ENCODE measurements at places on chromosomes 2 and 18.

- DNase-seq, result no peak
These were observed 833.2 kb upstream of the CHAC2 start for GRCh38 chr2:52934323-52934898.

GRCh38 chr2:68330691-68331090, 10.9 kb upstream of the CNRIP1 start:
- no peak for DNase-seq

DNA sequence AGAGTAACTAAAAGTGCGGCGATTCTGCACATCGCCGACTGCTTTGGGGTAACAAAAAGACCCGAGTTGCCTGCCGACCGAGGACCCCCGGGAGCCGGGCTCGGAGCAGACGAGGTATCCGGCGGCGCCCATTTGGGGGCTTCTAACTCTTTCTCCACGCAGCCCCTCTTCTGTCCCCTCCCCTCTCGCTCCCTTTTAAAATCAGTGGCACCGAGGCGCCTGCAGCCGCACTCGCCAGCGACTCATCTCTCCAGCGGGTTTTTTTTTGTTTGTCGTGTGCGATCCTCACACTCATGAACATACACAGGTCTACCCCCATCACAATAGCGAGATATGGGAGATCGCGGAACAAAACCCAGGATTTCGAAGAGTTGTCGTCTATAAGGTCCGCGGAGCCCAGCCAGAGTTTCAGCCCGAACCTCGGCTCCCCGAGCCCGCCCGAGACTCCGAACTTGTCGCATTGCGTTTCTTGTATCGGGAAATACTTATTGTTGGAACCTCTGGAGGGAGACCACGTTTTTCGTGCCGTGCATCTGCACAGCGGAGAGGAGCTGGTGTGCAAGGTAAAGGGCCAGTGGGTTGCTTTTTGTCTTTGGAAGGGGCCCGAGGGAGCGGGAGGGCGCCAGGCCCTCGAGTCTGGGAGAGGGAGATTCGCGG, 1.4 kb downstream of the TRIB2 start:
- DNase-seq, result peak; percentile 80

GRCh38 chr2:189128970-189129369, 50.6 kb downstream of the COL5A2 start:
- no peak for DNase-seq

GRCh38 chr2:86417961-86418360, 23.2 kb upstream of the KDM3A start:
- no peak for DNase-seq

GRCh38 chr18:508835-509234, 8.3 kb upstream of the COLEC12 start:
- DNase-seq, result no peak

DNA sequence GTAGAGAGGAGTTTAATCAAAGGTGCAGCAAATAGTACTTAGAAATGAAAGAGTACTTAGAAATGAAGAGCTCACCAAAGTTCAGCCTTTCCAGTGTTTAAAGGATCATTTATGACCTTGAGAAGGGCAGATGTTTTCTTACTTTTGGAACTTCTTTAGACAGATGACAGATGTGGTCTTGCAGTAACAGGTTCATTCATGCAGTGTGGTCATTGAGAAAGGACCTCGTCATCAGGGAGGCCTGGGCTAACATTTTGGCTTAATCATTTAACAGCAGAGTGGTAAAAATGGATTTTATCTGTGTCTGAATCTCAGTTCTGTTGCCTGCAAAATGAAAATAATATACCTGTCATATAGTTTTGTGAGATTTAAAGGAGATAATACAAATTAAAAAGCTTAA, 75.1 kb upstream of the NT5C1B start:
- no peak for DNase-seq

GRCh38 chr2:235698028-235698427, 204.2 kb downstream of the AGAP1 start:
- DNase-seq, result no peak

DNA sequence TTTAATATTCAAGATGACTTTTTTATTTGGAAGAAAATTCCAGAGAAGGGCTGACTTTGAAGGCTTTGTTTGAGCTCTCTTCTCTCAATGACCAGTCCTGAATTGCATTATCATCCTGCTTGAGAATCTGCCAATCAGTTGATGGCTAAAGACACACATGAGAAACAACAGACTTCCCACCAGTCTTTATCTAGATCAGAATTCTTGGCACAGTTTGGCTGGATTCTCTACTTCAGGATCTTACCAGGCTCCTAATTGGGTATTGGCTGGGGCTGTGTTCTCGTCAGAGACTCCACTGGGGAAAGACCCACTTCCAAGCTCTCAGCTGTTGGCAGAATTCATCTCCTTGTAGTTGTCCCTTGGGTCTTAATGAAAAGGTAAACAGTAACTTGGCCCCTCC, 86.0 kb downstream of the WDSUB1 start:
- DNase-seq, result no peak

DNA sequence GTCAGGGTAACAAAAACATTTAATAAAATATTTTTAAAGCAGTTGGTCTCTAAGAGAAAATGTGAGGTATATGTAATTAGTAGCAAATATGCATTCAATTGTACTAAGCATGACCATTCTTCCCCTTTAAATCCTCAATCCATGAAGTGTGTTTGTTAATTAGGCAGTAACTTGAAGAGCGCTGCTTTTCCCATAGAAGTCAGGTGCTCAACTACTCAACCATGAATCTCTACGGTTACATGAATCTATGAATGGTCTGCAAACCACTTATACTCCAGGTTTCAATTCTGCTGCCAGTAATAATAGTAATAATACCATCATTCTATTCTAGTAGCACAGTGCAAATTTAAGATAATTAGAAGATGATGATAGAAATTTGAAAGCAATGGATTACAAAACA, 55.8 kb downstream of the SLC8A1 start:
- no peak for DNase-seq

DNA sequence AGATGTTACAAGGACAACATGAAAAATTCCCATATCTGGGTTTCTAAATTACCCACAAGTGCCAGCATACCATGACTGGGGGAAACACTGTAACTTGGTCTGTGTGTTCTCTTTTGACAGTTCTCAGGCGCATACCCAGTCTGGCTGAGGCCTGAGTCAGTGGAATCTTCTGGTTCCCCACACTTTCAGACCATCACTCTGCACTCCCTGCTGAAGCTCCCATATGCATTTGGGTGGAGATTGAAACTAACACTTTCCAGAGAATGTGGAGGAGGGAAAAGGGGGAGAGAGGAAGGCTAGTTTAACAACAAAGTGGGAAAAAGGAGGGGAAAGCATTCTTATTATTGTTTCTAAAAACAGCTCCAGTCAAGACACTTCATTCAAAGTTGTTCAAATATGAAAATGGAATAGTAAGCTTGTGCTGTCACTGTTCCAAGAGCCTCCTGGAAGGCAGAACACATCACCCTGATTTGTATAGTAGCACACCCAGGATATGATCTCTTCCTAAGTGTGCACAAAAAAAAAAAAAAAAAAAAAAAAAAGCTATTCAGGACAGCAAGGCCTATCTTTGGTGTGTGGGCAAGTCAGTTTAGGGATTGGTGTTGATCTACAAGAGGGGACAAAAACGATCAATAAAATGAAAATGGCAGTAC, 48.1 kb upstream of the CTIF start:
- no peak for DNase-seq

GRCh38 chr2:24111407-24111901, 11.7 kb downstream of the PFN4 start:
- no peak for DNase-seq

DNA sequence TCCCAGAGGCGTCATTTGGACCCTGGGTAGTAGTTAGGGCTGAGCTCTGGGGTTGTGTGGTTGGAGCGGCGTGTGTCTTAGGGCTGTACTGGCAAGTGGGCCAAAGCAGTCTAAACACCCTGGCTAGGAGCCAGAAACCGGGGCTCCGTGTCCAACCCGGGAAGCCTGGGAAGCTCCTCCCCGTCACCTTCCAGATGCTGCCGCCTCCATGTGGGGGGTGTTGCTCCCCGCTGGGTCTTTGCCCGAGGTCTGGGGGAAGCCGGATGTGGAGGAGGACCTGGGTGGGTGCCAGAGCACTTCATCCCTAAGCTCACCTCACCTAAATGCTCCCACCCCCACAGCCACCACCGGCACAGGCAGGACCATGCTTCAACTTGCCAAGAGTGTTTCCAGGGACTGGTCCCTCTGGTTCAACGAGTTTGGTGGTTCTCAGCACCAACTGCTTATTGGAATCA, 25.4 kb downstream of the TET3 start:
- no peak for DNase-seq

DNA sequence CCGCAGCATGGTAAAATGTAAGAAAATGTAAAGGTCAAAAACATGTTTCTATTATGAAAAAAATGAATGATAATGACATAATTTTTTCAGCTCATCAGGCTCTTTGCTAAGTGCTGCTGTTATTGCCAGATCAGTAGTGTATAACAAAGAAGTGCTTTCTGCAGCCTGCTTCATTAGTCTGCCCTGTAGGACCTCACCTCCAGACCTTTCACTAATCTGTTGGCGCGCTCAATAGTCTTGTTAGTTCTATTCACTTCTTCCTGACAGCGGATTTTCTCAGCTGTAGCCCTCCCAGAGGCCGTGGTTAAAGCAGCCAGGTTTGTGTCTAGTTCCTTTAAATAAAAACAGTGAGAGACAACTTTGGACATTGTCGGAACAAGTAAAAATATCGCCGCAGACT, 97.7 kb downstream of the CDCA7 start:
- DNase-seq, result no peak

DNA sequence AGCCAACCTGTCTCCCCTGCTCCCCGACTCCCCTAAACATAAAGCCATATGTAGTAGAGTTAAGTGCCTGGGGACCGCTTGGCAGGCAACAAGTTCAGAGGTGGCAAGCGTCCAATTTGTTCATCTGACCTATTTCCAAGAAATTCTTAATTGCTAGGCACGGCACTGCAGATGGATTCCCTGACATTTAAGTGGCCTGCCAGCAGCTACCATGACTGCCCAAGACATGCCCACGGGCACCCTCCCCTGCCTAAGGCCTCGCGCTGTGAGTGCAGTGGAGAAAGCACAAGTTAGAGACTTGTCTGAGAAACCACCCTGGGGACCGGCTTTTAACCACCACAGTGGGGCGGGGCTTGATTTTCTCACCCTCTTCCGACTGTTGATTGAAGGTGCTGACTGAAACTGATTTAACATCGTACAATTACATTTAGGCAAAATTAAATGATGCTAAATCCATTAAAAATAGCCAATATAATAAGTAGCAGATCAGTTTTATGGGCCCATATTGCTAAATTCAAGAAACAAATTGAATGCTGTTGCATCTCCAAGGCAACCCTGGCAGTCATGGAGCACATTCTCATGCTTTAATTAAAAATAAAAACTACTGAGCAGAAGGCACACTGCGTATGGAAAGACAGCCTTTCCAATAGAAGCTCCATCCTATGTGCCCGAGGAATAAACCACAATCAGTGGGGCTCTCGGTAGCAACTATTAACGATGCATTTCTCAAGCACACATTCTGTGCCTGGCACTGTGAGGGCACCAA, 163.6 kb upstream of the ACAA2 start:
- no peak for DNase-seq

DNA sequence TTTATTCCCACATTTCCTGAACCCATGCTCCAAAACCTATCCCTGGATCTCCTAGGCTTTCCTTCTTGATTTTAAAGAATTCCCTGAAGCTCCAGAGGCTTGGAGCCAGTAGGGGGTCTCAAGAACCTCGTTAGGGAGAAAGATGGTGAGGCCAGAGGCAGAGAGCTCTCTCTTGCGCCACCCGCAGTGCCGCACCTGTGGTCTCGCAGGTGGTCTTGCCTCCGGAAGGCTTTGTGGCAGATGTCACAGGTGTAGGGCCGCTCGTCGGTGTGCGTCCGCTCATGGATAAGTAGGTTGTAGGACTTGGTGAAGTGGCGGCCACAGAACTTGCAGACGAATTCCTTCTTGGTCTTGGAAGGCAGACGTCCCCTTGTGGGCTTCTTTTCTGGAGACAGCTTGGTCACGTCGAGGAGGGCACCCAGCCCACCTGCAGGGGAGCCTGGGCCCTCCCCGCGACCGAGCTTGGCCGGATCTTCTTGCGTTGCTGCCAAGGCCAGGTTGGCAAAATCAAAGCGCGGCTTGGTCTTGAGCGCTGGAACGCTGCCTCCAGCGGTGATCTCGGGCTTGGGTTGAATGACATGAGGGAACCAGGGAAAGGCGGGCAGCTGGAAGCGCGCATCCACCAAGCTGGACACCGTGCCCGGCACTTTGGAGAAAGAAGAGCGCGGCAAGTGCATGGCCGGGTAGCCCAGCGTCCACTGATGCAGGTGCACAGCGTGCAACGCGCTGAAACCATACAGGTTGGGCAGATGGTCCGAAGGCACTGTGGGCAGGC, 5.3 kb downstream of the OSR1 start:
- no peak for DNase-seq

- no peak for DNase-seq
These were observed 9.8 kb downstream of the ARHGAP25 start for GRCh38 chr2:68744366-68744912.

DNA sequence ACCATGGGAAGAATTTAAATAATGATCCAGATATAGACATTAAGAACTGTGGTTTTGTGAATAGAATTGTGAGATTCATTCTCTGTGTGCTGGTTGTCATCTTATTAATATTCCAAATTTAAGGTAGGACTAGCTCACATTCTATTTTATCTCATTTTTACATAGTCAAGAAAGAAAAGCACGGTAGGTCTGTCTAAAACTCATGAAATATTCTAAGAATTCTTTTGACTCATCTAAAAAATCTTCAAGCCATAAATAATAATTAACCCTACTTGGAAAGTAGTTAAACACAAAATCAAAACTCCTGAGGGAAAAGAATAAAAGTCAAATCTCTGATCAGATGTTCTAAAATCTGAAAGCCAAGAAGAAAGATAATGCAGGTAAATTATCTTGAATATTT, 388.8 kb upstream of the CHAC2 start:
- DNase-seq, result no peak

GRCh38 chr18:76952747-76953146, 130.4 kb downstream of the ZNF236 start:
- DNase-seq, result no peak

GRCh38 chr2:175154661-175155082, 13.3 kb downstream of the ATF2 start:
- no peak for DNase-seq

DNA sequence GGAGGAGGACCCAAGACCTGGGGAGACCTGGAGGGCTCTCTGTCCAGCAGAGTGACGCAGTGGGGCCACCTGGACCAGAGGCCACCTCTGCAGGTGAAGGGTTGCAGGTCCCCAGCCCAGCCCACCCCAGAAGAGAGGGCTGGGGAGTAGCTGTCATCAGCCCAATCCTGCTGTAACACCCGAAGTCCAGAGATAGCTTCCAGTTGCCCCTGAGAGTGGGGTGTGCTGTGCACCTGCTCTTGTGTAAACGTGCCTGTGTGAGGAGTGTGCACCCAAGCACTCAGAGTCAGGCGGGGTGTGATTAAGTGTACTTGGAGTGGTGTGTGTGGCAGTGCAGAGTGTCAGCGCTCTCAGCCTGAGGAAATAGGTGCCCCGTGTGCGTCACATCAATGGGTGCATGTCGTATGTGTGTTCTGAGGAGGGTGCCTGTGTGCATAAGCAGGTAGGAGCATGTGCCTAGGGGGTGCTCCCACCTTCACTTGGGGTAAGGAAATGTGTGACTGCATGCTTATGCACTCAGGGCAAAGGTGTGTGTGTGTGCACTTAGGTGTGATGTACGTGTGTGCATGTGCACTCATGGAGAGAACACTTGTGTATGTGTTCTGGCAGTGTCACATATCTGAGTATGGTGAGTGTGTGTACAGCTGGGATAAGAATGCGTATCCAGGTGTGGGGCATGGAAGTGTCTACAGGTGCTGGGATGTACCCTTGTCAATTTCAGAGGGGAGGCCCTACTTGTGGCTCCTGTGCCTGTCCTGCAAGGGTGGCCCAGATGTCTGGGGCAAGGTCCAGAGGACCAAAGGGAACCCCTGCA, 672 bp downstream of the ATP6V1B1 start:
- DNase-seq, result peak; percentile 47

- no peak for DNase-seq
These were observed 19.6 kb upstream of the SEH1L start for GRCh38 chr18:12928206-12928605.
